ENCODE measurements at places on chromosomes 13 and 19.

DNA sequence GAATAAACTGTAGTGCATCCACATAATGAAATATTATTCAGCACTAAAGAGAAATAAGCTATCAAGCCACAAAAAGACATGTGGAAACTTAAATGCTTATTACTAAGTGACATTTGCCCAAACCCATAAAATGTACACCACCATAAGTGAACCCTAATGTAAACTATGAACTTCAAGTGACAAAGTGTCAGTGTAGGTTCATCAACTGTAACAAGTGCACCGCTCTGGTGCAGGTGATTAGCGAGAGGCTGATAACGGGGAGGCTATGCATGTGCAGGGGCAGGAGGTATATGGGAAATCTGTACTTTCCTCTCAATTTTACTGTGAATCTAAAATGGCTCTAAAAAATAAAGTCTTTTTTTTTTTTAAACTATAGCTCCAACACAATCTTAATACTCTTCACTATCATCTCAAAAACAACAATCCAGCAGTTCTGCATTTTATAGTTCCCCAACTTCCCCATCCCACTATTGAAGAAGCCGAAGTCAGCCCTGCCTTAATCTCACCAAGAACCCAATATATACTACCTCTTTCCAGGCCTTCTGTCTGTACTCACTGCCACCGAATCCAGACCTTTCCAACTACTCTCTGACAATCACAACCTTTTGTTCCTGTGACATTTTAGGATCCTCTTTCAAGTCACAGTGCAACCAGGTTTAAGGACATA lies 22.6 kb downstream of the ELF1 start:
- DNase-seq: no peak

- no peak for DNase-seq
Measured at GRCh38 chr13:42215578-42216421, 56.2 kb upstream of the AKAP11 start.

- DNase-seq: no peak
Measured at GRCh38 chr13:111517641-111518010, 197.2 kb downstream of the TEX29 start.

DNA sequence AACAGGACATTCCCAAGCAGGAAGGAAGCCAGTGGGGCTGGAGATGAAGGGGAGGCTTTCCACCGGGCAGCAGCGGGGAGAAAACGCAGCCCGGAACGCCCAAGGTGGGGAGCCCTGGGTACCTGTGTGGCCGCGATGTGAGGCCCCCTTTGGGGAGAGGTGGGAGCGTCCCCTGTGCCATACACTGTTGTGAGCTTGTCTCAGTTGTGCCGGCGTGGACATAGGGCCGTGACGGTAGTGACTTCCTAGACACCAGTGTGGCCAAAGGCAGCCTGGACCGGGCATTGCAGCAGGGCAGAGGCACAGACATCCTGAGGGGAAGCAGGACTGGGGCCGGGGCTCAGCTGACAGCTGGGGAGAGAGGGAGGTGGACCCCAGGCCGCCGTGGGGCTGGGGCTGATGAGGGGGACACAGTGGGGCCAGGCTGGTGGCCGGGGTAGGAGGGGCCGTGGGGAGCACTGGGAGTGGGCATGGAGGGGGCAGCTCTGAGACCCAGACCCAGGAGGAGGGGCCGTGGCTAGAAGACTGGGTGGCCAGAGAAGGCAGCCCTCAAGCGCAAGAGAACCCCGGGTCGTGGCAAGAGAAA lies 38.5 kb upstream of the TFDP1 start:
- DNase-seq: no peak

- no peak for DNase-seq
Measured at GRCh38 chr19:32497391-32497790, 83.6 kb upstream of the PDCD5 start.

DNA sequence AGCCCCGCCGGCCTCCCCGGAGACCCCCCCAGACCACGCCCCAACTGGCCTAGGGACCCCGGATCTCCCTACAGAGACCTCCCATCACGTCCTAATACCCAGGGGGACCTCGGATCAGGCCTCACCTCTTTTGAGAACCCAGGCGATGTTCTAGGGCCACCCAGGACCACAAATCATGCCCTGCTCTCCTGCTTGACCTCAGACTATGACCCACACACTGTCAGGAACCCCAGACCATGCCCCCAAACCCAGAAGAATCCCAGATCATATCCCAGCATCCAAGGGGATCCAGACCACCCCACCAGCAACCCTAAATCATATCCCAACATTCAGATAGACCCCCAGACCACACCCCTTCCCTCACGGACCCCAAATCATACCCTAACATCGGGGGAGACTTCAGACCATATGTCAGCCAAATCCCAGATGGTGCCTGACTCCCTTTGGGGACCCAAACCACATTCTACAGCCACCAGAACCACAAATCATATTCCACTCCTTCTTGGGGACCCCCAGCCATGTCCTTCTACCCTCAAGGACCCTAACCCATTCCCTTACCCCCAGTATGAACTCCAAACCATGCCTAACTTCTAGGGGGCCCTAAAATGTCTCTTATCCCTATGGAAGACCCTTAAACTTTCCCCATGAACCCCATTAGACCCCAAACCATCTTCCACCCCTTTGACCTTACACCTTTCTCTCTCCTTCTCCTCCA lies 611 bp upstream of the LRFN1 start:
- DNase-seq: no peak
